ENCODE measurements at places on chromosomes 1 and 21.

GRCh38 chr1:160738271-160738670, 776 bp upstream of the SLAMF7 start:
- no peak for DNase-seq

- peak; percentile 19 for DNase-seq
These were observed 24.0 kb downstream of the HS2ST1 start for GRCh38 chr1:86938450-86938849.

DNA sequence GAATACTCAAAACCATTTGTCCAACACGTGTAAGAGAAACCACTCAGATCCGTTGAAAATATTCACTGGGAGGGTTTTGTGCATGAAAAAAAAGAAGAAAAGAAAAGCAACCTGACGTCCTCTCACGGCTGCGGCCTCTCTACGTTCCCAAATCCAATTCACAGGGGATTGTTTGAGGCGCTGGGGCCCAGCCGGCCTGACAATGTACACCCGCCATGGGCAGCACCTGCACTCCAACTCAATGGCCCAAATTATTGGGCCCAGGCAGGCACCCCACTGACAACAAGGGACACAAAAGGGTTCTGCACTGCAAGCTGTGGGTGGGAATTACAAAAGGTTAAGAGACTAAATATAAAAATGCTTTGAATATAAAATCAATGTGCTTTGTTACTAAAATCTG, 41.5 kb downstream of the MORN1 start:
- no peak for DNase-seq

DNA sequence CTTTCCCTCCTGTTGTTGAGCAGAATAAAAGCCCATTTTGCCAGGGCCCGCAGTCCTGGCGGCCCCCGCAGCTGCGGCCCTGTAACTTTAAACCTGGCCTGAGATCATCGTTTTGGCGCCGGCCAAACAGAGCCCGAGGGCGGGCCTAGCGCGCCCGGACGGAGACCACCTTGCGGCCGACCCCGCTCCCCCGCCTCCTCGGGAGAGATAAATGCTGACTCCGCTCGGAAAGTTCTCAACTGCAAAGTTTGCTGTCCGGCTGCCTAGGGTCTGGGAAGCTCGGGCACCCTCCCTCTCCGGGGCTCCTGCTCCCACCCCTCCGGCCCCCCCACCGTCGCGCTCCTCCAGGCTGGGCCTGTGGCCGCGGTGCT, at the start of gene PDPN:
Gene PDPN (plus strand): TSS at position 238 of the 371 bp plus-strand sequence. CDS start 202 bp downstream, outside the sequence.
- DNase-seq = no peak

- peak; percentile 71 for DNase-seq
These were observed 26.7 kb upstream of the RBM15 start for GRCh38 chr1:110312188-110313121.

DNA sequence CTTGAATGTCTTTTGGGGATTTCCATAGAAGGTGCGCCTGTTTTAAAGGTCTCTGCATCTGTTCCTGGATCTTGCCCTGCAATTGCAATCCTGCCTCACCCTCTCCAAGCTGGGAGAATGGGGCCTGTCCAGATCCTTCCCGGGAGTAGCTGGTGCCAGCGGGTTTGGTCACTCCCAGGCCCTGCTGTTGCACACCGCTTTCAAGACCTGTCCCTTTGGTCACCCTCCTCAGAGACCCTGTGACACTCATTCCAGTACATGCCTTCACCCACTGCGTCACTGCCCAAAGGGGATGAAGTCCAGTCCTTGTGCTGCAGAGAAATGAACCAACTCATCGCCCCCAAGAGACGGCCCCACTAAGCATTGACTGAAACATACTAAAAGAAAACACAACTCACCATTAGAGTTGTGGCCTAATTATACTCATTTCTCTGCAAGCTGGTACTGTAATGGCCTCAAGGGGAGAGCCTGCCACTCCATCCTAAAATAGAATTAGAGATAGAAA, 1.9 kb upstream of the IRF2BP2 start:
- DNase-seq = no peak

- no peak for DNase-seq
These were observed 19.0 kb downstream of the ARHGEF10L start for GRCh38 chr1:17558541-17558940.

GRCh38 chr21:36756527-36756926, 57.6 kb downstream of the SIM2 start:
- peak; percentile 27 for DNase-seq

DNA sequence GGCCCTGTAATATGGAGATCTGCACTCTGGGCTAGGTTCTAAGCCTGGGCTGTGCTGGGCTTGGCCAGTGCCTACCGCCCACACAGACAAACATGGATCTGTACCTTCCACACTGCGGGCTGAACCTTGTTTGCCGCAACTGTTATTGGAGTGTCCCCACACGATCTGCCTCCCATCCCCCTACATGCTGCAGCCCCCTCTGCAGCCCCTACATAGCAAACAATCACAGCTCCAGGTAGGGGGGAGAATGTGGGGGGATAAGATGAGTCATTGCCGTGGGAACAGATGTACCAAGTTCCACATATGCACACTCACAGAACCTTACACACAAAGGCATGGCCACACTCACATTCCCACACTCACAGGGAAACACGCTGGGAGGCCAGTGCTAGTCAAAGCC, 2.1 kb upstream of the HCRTR1 start:
- DNase-seq = no peak

DNA sequence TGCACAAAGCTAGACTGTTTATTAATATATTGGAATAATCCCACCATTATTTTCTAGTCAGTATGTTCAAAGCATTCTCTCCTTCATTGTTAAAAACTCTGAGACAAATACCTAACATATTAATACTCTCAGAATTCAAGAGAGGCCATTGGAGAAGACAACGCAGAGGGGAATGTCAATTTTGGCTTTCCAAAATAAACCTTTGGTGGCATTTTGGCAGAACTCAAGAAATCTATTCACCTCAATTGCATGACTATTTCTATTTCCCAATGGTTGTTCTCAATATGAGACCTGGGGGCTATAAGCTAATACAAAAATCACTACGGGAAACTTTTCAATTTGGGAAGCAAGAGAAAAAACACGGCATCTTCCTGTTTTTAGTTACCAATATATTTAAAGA, 58.5 kb downstream of the RUSC1 start:
- DNase-seq = no peak

DNA sequence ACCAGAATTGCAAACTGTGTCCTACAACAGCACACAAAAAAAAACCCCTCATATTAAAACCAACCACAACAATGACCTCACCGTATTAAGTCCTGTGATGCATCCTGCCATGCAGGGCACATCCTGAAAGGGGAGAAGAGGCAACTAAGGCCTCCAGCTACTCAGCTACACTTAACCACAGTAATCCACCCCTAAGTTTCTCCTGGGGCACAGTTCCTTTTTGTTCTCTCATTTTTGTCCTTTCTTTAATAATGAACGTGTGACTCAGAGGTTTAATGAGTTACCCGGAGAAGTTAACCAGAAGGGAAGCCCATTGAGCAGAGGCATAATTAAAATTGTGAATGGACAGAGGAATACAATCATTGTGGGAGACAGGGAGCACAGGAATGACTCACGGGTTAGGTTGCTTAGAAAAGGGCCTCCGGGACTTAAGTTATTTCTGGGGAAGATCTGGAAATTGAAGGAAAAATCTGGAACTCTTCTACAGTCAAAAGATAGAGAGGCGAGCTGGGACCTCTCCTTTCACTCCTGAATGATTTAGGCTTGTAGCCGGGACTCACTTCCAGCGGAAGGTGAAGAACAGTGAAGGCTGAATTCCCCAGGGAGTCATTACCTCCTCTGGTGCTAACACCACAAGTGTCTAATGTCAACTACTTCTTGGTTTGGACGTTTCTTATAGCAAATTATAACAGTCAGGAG, 36.9 kb upstream of the HIVEP3 start:
- DNase-seq = peak; percentile 24

- no peak for DNase-seq
These were observed 338 bp upstream of the TOR1AIP1 start for GRCh38 chr1:179881642-179882252.

- DNase-seq = no peak
These were observed 507.2 kb downstream of the LTN1 start for GRCh38 chr21:28485301-28486022.

DNA sequence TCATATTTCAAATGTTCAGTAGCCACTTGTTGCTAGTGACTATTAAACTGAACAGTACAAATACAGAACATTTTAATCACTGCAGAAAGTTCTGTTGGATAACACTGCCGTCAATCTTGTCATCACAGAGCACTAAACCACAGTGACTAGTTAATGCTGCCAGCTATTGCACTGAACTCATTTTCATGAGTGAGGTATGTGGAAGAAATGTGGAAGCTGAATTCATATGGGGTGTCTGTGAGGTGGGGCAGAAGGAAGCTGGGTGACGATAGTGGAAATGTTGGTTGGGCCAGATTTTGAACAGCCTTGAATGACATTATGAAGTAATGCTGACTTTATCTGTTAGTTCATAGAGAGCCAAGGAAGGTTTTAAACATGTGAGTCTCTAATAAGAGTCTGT, 49.6 kb downstream of the OSBPL9 start:
- DNase-seq = no peak

- DNase-seq = peak; percentile 70
These were observed 11.7 kb upstream of the CD55 start for GRCh38 chr1:207309745-207310273.

DNA sequence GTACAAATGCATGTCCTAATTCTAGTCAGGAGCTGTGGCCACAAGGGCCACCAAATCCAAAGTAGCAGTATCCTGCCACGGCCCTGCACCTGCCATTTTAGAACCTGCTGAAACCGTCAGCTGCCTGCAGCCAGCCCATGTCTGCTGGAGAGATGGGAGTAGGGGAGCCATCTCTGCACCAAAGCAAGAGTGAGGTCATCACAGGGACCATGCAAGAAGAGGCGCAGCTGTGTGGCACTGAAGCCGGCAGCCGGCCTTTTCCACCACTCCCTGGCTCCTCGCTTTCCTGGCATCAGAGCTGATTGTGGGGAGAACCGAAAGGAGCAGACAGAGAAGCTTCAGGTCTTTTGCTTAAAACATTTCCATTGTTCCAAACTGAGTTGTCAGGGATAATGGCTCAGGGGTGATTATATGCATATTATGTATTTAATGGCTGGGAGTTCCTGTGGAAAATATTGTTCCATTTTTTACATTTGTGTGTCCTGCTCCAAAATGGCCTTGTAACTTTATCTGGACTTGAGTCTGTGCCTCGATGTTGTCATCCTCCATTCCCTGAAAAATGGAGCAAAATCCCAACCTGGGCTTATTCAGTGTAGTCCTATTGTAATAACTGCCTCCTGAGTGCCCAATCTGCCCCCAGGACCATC, 18.7 kb upstream of the NBL1 start:
- no peak for DNase-seq

- DNase-seq = no peak
These were observed 227.8 kb downstream of the PTGER3 start for GRCh38 chr1:70819785-70820184.

GRCh38 chr1:216306830-216307229, 116.4 kb downstream of the USH2A start:
- no peak for DNase-seq

DNA sequence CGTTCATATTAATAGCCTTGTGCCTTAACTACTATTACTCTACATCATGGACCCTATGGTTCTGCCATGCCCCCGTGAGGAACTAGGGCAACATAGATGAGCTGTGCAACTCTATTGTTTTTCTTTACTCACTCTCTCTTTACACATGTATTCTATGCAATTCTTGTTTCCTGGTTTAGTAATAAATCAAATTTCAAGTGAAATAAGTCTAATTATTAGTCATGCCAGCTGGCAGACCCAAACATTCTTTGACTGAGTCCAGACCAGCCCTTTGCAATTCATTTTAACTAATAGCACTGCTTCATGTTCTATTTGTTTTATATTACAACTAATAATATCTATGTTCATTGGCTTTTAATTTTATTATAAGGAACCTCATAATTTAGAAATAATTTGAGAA, 789.3 kb upstream of the ADAMTS5 start:
- no peak for DNase-seq

- no peak for DNase-seq
These were observed 1.5 kb upstream of the ZMPSTE24 start for GRCh38 chr1:40256401-40257084.

DNA sequence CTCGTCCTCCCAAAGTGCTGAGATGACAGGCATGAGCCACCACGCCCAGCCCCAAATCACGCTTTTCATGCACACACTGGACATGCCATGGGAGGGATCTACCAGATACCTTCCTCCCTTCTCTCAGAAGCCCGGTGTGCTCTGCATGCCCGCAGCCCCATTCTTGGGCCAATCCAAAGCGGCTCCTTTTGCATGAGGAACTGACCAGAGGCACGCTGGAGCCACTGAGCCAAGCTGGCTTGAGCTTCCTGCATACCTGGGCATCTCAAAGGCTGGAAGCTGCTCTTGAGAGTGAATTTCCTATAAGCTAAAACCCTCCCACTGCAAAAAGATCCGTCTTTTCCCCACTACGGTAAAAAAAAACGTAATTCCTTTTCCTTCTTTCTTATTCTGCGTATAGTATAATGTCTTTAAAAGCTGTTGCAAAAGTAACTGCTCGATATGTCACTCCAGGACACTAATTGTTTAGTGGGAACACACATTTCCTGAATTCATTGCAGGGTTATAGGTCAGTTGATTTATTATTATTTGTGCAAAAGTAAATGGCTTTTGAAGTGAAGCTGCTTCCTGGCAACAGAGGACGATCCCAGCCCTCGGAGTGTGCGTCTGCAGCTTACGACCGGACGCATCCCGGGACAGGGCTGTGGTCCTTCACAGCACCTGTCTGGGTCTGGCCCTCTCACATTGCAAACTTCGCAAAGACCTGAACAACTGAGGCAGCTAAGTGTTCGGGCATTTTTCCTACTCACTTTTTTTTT, 61.8 kb upstream of the ETS2 start:
- DNase-seq = no peak

DNA sequence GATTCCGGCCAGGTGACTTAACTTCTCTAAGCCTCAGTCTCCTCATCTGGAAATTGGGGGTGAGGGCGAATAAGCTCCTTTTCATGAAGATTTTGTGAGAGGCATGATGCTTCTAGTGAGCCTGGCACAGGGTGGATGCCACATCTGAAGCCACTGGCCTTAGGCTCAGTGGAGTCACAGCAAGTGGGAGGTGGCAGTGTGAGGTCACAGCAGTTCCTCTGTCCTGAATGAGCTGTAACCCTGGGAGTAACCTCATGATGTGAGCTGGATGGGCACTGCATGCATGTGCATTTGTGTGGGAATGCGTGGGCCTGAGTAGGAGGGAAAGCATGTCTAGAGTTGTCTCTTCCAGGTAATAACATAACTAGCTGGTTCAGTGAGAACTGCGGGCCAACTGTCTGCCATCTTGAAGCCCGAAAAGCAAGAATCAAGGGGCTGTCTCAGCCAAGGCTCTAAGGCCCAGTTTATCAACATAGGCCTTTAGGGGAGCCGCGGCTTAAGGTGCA, 27.0 kb upstream of the HTR1D start:
- DNase-seq = no peak
